ENCODE measurements at places on chromosomes 6 and 20.

GRCh38 chr20:52461582-52461981 is 270.0 kb upstream of the ZFP64 start:
- DNase-seq: no peak

- no peak for DNase-seq
These were observed 224.6 kb upstream of the FOXQ1 start for GRCh38 chr6:1087154-1087843.

DNA sequence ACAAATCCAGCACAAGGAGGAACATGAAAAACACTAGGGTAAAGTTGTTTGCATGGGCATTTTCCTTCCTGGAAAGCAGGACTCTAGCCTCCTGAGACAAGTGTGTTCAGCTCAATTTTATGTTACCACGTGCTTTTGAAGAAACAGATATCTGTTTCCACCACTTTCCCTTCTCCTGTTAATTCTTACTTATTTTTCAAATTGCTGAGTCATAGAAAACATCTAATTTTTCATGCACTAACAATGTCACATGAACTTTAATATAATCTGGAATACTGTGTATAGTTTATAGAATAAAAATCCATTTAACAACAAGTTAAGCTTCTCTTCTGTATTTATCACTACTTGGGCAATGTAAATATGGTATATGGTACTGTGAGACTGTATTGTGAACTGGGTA is 174.2 kb downstream of the ISM1 start:
- no peak for DNase-seq

DNA sequence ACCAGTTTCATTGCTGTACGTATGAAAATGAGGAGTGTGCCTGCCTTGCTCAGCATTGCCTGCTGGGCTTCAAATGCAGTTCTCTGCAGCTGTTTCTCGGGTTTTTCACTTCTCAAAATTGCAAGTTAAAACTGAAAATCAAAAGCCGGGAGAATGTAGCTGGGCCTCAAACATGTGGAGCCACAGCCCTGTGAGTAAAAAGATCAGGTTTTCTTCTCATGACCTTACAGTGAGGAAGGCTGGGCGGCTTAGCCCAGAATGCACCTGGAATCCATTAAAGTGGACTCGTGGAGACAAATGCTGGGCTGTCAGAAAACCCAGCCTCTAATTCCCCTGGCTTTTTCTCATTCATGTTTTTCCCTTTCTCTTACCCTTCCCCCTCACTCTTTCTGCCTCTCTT is 34.4 kb downstream of the DSE start:
- DNase-seq: peak; percentile 27

- DNase-seq: no peak
These were observed 121.8 kb downstream of the AKAP7 start for GRCh38 chr6:131257104-131257503.

GRCh38 chr6:159279790-159280277 is 110.6 kb downstream of the FNDC1 start:
- DNase-seq: no peak

GRCh38 chr20:38434301-38434741 is 807 bp downstream of the SNHG17 start:
- peak; percentile 63 for DNase-seq

GRCh38 chr6:42047213-42047590 is 3.1 kb upstream of the TAF8 start:
- DNase-seq: no peak

DNA sequence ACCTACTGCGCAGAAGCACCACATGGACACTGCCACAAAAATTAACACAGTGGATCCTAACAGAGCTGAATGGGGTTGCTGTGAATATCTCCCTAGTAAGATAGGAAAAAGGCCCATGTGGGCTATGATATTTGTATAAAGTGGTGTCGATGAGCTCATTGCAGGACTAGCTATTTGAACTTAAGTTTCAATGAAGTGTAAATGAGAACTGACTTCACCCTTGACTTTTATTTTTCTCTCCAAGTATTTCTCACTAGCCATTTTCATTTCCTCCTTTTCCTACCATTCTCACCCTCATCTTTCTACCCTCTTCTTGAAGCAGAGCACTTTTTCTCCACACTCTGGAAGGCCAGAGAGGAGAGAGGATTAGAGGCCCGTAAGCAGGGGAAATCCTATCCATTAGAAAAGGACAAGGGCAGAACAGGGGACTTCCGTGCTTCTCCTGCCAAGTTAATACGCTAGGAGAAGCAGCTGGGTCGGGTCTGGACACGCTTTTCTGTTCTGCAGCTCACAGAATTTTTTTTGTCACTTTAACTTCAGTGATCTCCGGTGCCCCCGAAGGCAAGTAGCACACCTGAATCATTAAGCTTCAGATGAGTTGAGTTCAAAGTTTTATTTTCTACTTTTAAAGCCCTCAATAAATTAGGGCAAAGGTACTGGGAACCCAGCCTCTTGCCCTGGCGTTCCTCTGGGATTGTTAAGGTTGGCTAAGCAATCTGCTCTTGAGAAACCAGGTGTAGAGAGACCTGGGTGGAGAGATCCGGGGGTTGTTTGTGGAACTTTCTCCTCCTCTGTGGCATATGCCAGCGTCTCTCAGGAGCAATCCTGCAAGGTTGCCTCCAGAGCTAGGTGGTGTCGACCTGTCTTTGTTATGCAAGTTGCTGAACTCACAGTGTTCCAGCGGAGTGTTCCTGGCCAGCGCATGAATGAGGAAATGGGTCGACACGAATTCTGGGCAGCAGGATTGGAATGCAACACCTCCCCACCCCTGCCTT is 56.2 kb upstream of the ARID1B start:
- DNase-seq: peak; percentile 26

- DNase-seq: no peak
These were observed 20.0 kb downstream of the PRPF6 start for GRCh38 chr20:64000906-64001305.

DNA sequence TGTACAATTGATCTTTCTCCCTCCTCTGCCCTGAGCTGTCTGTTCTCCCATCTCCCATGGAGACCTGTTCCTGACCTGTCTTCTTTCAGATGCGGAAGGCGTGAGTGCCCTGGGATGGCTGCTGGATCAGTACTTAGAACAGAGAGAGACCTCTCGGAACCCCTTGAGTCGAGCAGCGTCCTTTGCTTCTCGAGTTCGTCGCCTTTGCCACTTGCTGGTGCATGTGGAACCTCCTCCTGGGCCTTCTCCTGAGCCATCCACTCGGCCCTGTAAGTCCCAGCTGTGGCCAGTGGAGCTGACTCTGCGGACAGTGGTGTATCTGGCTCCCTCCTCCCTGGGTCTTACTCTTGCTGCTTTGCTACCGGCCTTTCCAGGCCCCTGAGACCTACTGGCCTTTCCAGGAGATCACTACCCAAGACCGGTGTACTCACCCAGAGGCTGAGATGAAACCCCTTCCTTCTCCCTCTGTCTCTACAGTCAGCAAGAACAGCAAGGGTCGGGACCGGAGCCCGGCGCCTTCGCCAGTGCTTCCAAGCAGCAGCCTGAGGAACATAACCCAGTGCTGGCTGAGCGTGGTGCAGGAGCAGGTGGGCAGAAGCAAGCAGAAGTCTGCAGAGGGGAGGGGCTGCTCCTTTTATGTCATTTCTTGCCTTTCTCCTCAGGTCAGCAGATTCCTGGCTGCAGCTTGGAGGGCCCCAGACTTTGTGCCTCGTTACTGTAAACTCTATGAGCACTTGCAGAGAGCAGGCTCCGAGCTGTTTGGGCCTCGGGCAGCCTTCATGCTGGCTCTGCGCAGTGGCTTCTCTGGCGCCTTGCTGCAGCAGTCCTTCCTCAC is 22.5 kb downstream of the CUL9 start:
- DNase-seq: no peak

GRCh38 chr6:163254341-163254835 is 160.1 kb upstream of the QKI start:
- no peak for DNase-seq

GRCh38 chr6:113699239-113699638 is 157.9 kb upstream of the MARCKS start:
- no peak for DNase-seq

Data from common myeloid progenitor, CD34-positive (primary cell).